ENCODE measurements at places on chromosomes 11 and 22.

GRCh38 chr22:24358105-24358836, 69.1 kb upstream of the ADORA2A start:
- DNase-seq = no peak

DNA sequence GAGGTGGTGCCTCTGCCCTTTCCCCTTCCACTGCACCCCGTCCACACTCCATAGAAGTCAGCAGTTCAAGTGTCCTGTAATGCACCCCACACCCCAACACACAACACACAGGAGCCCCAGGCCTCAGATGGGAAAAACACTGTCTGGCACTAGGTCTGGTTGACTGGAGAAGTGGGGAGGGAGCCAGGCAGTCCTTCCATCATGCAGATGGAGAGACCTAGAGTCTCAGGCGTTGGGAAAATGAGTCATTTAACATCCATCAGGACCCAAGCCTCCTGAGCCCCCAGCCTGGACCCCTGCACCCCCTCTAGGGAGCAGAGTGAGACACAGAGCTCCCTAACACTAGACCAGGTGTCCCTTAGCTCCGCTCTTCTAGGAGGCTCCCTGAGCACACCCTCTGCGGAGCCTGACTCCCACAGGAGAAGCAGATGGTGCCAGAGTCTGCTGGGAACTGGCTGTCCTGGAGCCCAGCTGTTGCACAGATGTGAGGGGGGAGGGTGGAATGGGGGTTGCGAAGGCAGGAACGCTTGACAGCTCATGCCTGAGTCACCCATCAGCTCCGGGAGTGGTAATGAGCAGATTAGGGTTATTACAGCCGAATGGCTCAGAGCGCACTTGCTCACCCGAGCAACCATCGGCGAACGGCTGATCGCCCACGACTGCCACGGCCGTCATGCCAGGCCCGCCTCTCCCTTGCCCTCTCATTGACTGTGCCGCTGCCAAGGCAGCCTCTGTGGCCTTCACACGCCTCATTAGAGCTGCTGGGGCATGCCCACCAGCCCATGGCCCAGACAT, 22.1 kb upstream of the SYT7 start:
- DNase-seq = peak; percentile 83

GRCh38 chr22:30717331-30717921, 22.8 kb downstream of the OSBP2 start:
- no peak for DNase-seq

DNA sequence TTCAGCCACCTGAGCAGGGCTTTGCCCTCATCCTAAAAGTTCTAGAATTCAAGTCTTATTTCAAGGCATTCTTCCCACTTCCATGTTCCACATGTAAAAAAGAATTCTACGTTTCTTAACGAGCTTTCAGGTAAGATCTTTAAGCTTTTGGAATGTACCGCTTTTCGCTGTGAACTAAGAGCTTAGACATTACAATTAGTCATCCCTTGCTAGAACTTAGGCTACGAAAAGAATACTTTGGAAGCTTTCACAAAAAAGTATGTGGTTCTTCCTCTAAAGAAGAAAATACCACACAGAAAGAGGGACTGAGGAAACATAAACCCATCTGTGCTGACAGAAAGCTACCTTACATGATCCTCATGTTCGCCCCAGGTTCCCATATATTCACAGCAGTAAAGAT, 1.9 kb downstream of the NUMA1 start:
- DNase-seq = no peak

GRCh38 chr11:102287964-102288724, 29.1 kb upstream of the BIRC3 start:
- no peak for DNase-seq

DNA sequence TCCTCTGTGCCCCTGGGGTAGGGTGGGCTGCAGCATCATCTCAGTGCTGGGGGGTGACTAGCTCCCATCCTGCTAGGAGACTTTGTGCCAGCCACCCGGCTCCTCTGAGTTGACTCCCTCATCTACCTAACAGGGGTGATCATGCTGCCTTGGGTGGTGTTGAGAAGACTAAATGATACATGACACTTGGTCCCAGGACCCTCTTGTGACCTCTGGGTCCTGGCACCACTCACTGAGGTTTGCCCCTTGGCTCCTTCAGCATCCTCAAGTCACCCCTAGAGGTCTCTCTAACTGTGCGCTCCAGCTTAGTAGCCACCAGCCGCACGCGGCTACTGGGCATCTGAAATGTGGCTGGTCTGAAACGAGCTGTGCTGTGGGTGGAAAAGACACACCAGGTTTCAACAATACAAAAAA, 72.1 kb downstream of the LRRC32 start:
- DNase-seq = no peak

DNA sequence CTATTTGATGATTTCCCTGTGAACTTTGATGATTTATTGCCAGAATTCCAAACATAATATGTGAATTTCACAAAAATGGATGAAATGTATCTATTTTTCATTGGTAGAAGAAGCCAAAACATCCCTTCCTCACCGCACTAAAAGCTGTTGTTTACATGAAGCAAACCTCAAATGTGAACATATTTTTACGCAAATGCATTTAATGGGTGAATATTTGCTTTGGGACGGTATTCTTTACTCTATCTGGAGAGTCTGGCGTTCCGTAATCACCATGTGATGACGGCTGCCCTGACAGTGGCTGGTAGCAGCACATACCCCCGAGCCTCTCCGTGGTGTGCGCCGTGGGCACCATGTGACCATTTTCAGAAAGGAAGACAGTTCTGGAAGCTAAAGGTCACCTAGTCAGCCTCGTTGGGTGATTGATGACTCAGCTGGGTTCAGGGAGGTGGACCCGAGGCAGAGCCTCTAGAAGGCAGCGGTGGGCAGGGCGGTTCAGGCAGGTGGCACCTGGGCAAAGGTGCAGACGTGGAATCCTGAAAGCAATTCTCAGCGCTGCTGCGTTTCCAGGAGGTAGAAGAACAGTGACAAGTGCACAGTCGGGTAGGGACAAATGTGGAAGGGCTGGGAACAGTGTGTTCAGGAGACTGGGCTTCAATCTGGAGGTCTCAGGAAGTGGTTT, 45.3 kb downstream of the PPARA start:
- DNase-seq = no peak

GRCh38 chr11:78612721-78613377, 38.2 kb upstream of the NARS2 start:
- DNase-seq = no peak

DNA sequence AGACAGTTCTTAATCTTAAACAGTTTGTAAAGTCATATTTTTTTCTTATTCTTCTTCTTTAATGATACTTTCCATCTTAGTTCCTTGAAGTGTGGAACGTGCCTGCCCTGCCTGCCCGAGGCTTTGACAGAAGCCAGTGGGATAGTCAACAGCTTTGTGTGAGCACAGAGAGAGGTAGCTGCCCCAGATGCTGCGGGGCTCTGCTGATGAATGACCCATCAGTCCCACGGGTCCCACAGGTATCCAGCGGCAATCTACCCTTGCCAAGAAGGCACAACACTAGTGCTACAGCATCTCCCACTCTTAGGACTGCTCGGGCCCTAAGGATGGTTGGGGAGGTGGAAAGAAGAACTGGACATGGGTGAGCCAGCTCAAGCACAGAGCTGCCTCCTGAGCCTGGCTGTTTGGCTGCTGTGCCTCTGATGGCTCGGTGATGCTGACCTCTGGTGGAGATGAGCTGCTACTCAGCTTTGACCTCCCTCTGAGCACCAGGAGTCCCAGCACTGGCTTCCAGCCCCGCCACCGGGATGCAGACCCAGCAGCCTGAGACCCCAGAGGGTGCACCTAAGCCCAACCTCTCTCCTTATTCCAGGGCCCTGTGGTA, 11.8 kb upstream of the APLNR start:
- DNase-seq = peak; percentile 40

GRCh38 chr11:57283231-57283990, 41.3 kb downstream of the TNKS1BP1 start:
- no peak for DNase-seq

GRCh38 chr11:5088556-5088955, 19.2 kb downstream of the OR52E1 start:
- DNase-seq = no peak

DNA sequence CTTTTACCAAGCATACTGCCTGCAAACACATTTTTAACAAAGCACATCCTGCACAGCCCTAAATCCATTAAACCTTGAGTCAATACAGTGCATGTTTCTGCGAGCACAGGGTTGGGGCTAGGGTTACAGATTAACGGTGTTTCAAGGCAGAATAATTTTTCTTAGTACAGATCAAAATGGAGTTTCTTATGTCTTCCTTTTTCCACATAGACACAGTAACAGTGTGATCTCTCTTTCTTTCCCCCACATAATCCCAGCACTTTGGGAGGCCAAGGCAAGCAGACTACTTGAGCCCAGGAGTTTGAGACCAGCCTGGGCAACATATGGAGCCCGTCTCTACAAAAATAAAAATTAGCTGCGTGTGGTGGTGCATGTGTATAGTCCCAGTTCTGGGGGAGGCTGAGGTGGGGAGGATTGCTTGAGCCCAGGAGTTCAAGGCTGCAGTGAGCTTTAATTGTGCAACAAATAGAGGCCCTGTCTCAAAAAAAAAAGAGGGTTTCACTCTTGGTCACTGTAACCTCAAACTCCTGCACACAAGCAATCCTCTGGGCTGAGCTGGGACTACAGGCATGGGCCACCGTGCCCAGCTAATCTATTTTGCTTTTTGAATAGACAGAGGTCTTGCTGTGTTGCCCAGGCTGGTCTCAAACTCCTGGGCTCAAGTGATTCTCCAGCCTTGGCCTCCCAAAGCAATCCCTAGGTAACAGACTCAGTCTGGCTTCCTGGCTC, 19.7 kb upstream of the SLC3A2 start:
- DNase-seq = no peak

DNA sequence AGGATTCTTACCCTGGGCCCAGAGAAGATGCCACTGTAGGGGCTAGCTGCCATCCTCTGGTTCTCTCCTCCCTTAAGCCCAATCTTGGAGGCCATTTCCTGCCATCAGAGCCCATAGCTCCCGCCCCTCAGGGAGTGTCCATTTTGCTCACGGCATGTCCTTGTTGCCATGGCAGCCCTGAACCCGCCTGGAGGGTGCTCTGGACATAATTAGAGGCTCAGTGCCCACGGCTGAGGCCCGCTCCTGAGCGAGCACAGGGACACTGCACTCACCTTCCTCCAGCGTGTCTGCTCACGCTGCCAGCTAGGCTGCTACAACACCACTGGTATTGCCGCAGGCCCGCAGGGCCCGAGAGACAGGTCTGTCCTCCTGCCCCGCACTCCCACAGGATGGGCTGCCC, 11.1 kb upstream of the SUSD2 start:
- no peak for DNase-seq

- DNase-seq = no peak
Measured at GRCh38 chr11:123773959-123774358, 19.6 kb upstream of the OR6X1 start.

GRCh38 chr11:72690166-72690565, 15.9 kb upstream of the PDE2A start:
- no peak for DNase-seq

GRCh38 chr11:78351979-78352841, 65.4 kb downstream of the GAB2 start:
- DNase-seq = no peak

All from nucleus accumbens (tissue), 56 donors.